Stimulated activated CD4-positive, alpha-beta T cell treated with anti-CD3 and anti-CD28 coated beads, Interleukin-1b, Interleukin-23, amount 100 ng/mL, for 1 hour (primary cell): ENCODE measurements at places on chromosomes 4 and X.

DNA sequence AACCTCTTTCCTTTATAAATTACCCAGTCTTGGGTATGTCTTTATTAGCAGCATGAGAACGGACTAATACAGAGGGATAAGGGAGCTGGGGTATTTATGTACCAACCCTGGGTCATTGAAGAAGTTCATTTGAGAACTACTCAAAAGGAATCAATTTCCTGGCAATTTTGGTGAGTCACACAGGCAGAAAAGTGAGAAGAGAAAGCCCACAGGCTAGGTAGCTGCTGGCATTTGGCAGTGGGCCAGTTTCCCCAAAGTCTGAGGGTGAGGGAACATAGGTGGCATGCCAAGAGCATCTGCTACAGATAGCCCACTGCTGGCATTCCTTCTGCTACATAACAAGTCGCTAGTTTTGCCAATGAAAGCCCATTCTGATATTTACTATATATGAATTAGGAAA is 411.2 kb downstream of the MID1IP1 start:
- DNase-seq, result no peak

DNA sequence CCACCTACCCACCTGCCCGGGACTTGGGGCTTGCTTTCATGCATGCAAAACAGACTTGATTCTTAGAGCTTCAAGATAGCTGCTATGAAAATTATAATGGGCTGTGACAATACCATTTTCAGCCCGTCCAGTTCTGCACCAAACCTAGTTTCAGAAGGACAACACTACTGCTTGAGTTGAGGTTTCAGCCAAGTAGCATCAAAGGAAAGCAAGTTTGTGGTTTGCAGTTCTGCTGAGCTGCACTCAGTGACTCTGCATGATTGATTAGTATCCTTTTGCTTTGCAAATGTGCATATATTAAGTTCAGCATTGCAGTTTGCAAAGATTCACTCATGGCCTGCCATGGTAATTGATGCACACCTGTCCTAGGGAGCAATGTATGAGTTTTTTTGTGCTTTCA is 442.7 kb downstream of the RPA4 start:
- no peak for DNase-seq

GRCh38 chr4:108559068-108559793 is 61.1 kb upstream of the RPL34 start:
- DNase-seq, result no peak

DNA sequence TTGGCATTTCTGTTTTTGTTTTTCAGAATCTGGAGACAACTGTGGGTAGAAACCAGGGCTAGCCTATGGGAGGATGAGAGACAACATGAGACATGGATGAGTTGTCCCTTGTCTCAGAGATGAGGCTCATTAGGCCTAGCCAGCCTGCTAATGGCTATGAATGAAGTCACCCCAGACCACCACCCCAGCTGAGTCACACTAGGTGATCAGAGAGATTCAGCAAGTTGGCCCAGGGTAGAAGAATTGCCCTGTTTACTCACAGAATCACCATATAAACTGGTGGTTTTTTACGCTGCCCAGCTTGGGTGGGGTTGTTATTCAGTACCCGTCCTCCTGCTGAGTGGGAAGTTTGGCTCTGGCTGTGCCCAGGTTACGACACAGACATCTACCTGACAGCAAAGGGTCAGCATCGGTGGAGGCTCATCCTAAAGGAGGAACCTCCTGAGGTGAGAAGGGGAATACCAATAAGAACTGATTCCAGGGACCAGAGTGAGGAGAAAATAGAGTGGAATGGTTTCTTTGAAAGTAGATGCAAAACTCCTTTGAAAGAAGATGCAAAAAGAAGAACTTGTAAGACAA is 17.2 kb upstream of the ARSJ start:
- DNase-seq, result no peak

- no peak for DNase-seq
These were observed 189.6 kb downstream of the GPAT3 start for GRCh38 chr4:83725336-83726085.

DNA sequence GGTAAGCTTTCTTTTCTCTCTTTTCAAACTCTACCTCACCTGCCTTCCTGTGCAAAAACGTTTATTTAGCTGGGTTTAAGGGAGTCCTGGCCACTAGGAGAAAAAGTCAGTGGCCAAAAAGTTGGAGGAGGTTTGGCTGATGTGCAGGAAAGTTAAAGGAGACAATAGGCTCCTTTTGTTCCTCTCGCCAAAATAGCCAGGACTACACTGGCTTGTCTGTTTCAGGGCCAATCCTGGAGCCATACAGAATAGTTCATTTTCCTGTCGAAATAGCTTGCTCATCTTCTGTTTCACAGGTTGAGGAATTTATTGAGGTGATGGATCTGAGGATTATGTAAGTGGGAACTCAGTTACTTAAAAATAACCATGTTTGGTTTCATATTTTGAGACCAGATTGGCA is 423 bp downstream of the HEPH start:
- no peak for DNase-seq

DNA sequence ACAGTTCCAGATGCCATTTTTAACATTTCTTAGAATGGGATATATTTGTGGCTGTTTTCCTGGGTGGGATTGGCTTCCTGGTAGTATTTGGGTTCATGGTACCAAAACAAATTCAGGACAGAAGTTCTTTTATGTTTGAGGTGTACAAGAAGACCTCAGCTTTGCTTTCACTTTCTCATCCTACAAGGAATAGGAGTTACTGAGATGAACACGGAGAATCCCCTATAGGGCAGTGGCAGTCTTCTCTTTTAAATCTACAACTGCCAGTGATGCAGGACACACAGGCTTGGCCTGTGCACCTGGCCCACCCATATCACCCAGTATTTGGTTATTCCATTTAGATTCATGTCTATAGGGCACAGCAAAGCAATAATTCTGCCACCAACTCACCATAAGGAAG is 35.2 kb downstream of the SLC10A7 start:
- no peak for DNase-seq

GRCh38 chr4:56748271-56748670 is 67.2 kb upstream of the HOPX start:
- DNase-seq, result no peak

DNA sequence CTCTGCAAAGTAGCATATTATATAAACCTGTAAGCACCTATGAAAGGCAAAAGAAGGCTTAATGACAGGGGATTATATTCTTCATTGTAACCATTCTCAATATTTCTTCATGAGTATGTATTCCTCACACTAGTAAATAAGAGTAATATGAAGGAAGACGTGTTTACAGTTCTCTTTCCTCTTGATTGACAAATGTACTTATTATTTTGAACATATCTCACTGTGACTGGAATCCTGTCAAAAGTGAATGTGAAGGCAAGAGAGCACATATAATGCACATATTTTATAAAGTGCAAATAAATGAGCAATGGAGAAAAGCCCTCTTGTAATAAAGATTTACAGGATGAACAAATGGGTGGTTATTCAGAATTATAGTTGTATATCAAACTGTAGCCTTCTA is 19.7 kb downstream of the FAM47A start:
- DNase-seq, result no peak

DNA sequence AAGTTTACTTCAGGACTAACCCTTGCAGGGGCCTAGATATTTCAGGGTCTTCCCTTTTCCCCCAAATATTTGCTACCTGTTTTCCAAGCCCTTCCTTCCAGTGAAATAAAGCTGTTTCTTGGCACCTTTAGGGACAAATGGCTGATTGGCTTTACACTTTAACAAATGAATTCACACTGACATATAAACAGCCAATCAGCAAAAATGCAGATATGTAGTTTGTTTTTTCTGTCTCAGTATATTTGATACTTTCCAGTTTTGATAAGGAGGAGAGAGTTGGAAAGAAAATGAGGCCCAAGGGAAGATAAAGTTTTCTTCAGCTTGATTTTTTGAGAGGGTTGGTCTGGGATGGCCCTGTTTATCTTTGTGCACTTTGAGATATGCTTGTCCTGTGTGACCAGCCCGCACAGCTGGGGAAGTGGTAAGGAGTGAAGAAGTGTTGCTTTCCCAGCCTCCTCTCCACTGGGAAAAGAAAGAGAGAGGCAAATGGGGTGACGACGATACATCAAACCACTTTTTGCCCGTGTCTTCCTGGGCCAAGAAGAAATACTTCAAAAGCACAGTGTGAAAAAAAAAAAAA is 67.5 kb downstream of the MGST2 start:
- DNase-seq, result no peak

DNA sequence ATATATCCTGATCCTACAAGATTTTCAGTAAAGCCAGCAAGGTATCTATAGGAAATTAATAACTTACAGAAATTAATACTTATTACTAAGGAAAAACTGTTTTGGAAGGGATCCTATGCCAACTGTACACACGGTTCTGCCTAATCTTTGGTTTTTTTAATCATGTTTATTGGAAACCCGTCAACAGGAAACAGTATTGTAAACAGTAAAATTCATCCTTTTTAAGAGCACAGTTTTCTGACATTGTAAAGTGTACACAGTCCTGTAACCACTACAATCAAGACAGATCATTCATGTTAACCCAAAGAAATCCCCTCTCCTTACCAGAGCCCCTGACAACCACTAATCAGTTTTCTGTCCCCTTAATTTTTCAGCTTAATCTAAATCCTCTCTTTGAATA is 9.9 kb downstream of the ABCG2 start:
- no peak for DNase-seq

- no peak for DNase-seq
These were observed 679.7 kb downstream of the FAT4 start for GRCh38 chr4:125994430-125994829.

GRCh38 chr4:171812665-171813525 is at the start of gene GALNTL6:
Gene GALNTL6 (plus strand): TSS chr4:171813404.
- DNase-seq, result no peak

DNA sequence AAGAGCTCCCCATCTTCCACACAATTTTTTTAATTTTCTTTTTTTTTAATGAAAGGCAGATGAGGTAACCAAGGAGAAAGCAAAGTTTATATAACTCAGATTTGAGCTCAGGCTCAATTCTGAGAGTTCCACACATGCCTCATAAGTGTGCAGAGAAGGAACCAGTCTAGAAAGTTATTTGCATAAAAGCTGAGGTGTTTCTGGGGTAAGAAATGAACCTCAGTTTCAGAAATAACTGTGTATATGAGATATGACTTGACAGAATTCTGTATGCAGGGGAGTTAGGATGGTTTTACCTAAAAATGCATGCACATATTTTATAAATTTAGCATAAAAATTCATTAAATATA is 51.3 kb downstream of the DTHD1 start:
- no peak for DNase-seq

DNA sequence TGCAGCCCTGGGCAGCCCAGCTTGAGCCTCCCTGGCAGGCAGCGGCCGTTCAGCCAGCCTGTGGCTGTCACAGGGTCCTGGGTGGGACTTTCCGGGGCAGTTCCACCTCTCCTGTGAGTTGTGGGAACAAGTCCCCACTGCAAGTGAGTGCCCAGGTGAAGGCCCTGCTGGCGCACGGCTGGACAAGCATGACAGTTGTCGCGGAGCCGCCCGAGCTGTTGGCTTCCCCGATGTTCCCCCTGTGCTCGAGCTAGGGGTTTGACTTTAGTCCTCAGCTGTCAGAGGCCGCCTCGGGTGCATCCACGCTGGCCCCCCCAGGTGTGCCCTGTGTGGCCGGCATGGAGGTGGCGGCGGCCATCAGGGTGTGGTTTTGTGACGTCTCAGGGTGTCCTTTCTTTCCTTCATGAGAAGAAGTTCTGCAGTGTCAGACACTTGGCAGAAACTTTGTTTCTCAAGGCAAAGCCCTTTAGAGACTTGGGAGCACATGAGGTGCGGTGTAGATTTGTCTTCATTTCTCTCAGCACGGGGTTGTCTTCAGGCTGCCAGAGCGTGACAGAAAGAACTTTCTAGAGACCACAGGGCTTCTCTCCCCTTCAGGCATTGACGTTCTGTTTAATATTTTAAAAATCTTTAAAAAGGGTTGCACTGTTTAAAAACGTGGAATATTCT is 69.4 kb upstream of the HGFAC start:
- no peak for DNase-seq

GRCh38 chrX:153820601-153821000 is 9.7 kb downstream of the PDZD4 start:
- DNase-seq, result no peak

- DNase-seq, result no peak
These were observed 9.5 kb upstream of the ANKRD50 start for GRCh38 chr4:124722071-124722470.
